ENCODE measurements at places on chromosomes 13 and 19.
A peak's percentile ranks its signal among the peaks of the same experiment; 100 is the strongest.

GRCh38 chr19:52138278-52138982 lies 1.3 kb downstream of the ZNF616 start:
- DNase-seq, result no peak

- no peak for DNase-seq
Measured at GRCh38 chr19:50745221-50745620, 22.1 kb downstream of the CLEC11A start.

DNA sequence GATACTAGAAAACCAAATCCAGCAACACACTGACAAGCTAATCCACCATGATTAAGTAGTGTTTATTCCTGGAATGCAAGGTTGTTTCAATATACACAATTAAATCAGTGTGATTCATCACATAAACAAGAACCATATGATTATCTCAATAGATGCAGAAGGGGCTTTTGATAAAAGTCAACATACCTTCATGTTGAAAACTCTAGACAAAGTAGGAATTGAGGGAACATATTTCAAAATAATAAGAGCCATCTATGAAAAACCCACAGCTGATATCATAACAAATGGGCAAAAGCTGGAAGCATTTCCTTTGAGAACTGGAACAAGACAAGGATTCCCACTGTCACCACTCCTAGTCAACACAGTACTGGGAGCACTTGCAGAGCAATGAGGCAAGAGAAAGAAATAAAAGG lies 213.6 kb upstream of the CSNK1A1L start:
- no peak for DNase-seq

GRCh38 chr13:83215627-83216026 lies 666.6 kb downstream of the SLITRK1 start:
- no peak for DNase-seq

GRCh38 chr13:28355822-28356371 lies 139.0 kb downstream of the FLT1 start:
- DNase-seq, result no peak

DNA sequence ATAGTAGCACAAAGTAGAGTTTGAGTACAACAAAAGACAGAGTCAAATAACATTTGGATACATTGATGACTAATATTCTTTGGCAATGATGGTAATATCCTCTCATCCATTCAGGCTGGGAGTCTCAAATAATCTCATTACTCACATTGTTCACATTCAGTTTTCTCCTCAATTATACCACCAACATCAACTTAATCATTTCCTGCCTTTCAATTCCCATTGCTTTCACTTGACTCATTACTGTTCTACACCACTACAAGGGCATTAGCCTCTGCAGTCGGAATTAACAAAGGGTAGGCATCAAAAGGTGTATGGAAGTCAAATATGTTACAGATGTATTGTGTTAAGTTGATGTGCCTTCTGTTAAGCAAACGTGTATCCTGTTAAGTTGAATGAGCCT lies 518.4 kb upstream of the SLITRK1 start:
- no peak for DNase-seq

GRCh38 chr13:90477216-90477615 lies 870.3 kb upstream of the MIR17HG start:
- no peak for DNase-seq

DNA sequence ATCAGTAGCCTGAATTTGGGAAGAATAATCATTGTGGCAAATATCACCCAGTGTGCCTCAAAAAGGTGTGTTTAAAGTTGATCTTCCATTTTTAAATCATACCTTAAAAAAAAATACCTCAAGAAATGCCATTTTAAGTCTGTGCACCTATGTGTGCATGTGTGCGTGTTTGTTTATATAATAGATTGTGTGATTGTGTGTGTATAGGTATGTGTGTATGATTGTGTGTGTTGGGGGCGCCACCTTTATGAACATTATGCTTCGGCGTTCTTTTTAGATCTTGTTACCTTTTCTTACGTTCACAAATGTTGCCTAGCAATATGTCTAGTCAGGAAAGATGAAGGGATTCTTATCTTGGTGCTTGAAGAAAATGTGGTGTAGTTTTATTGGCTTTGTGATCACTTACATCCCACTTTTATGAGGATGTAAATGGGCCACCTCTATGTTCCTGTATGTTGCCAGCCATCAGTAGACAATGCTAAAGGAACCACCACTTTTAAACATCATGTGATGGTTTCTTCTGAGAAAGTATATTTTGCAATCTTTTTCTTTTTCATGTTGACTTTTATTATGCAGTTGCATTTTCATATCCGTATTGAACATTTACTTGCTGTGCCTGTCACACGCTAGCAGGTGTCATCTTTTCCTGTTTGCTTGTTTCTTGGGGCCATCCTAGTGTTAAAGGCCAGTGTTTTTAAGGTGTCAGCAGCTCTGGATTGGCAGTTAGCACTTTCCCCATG lies 2.2 kb upstream of the IRS2 start:
- no peak for DNase-seq

DNA sequence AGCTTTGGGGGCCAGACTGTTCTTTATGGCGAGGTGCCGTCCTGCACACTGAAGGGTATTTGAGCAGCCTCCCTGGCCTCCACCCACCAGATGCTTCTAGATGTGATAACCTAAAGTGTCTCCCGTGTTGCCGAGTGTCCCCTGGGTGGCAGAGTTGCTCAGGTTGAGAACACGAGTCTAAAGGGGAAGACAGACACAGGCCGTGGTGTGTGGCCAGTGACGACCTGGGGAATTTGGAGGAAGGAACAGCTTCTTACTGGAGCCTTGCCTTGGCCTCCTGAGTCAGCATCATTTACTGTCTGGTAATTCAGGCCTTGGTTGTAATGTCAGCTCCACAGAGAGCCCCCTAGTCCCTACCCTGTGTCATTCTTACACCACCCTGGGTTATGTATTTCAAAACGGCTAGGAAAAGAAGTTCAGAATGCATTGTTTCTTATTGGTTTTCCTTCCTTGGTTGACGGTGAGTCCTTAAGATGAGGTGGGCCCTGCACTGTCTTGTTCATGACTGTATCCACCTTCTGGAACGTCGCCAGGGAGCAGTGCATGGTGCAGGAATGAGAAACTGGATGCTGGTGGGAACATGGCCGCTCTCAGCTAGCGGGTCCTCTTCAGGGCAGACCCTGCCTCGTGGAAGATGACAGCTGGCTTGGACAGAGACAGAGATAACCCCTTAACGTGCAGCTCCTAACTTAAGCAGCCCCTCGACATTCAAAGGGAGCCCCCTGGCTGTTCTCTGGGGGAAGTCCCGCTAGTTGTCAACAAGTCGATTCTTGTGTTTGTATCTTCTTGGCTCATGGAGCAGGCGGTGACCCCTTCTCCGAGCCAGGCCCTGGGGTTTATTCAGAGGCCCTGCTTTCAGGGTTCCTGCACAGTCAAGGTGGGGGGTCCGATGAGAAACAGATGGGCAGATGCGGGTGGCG lies 7.2 kb downstream of the SIN3B start:
- peak; percentile 19 for DNase-seq

All from hematopoietic multipotent progenitor cell treated with erythropoietin and hydrocortisone succinate and interleukin-3 and kit ligand, for 17 days (in vitro differentiated cells).